ENCODE measurements at places on chromosomes 6 and 20. TPM values are rescaled to one million over a fixed set of nuclear protein-coding genes. Genes with fewer than 3 reads are reported as not detected.
A peak's percentile ranks its signal among the peaks of the same experiment; 100 is the strongest.

Gene GFOD1
- total RNA-seq: 19.2 TPM

- peak; percentile 58 for DNase-seq
Measured at GRCh38 chr6:3500262-3501014, 43.6 kb upstream of the SLC22A23 start.

DNA sequence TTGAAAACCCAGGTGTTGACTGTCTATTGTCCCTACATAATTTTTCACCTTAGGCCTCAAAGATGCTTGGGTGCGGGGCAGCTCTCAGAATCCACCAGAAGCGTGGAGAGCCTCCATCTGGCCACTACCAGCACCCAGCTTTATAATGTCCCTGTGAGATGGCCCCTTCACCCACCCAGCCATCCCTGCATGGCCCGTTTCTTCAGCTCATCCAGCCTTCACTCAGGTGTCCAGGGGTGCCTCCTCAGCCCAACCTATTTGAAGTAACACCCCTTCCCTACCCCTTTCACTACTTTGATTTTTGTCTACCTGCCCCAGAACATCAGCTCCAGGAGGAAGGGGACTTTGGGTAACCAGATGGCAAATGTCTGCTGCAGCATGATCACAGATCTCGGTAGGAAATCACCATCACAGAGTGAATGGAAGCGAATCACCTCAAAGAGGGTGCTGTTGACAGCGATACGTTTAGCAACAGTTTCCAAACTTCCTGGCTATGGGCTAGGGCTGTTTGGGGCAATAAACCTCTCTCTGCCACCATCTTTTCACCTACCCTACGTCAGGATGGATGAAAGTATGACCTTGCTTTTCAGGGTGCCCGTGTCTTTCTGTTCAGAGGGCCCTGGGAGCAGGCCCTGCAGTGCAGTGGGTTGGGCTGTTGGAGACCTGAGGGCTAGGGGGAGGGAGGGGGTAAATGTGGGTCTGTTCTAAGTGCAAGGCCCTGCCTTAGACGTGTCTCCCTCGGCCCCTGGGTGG, 1.2 kb upstream of the SLC17A9 start:
- DNase-seq: no peak

- DNase-seq: no peak
Measured at GRCh38 chr20:5973172-5973571, 22.7 kb downstream of the MCM8 start.

- DNase-seq: peak; percentile 26
Measured at GRCh38 chr6:29071831-29072723, 15.0 kb downstream of the OR2B3 start.
